ENCODE measurements at places on chromosomes 7 and 10. TPM values are rescaled to one million over a fixed set of nuclear protein-coding genes. Genes with fewer than 3 reads are reported as not detected.

GRCh38 chr7:46776790-46777189 is 805.1 kb downstream of the TNS3 start:
- no peak for DNase-seq

DNA sequence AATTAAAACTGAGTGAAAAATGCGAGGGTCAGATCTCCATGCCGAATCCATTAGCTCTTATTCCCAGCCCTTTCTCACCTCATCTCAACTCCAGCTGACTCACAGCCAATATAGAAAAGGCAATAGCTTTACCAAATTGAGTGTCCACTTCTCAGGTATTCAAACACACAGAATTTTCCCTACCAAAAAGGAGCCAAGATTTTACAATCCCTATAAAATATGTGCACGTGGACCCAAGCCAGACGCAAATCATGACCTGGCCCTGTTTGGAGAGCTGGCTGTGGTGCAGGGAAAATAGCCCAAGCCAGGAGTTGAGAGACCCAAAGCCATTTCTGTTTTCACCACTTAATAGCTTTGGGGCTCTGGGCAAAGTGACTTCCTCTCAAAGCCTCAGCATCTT is 379.7 kb upstream of the AUTS2 start:
- no peak for DNase-seq

- no peak for DNase-seq
Observed at GRCh38 chr7:137080516-137081203, 212.2 kb downstream of the CHRM2 start.

DNA sequence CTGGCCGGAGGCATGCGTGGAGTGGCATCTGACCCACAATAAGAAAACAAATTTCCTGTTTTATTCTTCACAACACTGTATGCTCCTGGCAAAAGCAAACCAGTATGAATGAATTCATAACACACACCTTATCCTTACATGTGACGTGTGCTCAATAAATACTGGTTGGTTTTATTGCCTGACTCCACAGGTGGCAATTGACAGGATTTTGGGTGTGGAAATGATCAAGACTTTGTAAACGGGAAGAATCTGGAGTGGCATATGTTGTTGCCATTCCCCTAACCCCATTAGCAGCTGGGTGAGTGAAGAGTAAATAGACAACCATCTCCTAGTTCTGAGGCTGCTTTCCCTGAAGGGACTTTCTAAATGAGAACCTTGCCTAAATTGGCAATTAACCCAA is 215.5 kb upstream of the AOAH start:
- no peak for DNase-seq

- DNase-seq, result no peak
Observed at GRCh38 chr10:60648761-60649160, 129.5 kb upstream of the CDK1 start.

Gene CCDC3
- 7.2 TPM for total RNA-seq

- DNase-seq, result no peak
Observed at GRCh38 chr7:82330706-82331215, 112.8 kb downstream of the CACNA2D1 start.

DNA sequence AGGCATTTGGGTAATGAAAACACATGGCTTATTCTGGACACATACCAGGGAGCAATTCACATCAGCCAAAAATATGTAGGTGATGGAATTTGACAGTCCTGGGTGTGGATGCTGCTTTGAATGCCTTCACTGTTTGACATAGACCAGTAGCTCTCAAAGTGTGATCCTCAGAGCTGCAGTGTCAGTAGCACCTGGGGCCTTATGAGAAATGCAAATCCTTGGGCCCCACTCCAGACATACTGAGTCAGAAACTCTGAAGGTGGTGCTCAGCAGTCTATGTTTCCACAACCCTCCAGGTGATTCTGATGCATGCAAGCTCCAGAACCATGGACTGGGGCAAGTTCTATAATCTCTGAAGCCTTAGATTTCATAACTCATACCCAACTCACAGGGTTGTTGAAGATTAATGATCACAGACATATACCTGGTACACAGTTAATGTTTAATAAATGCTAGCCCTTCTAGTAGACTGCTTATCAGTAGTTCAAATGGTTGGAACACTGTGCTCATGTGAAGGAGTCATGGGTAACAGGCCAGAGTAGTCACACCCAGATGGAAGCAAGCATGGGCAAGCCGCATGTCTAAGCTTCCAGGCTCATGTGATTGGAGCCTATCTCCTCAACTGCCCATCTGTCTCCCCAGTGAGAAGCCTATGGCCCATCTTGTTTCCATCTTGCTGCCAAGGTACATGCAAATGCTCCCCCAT is 715.7 kb downstream of the GRID1 start:
- DNase-seq, result no peak

- DNase-seq, result no peak
Observed at GRCh38 chr7:35261041-35261440, 7.1 kb upstream of the TBX20 start.

- no peak for DNase-seq
Observed at GRCh38 chr7:151814400-151815009, 62.4 kb downstream of the PRKAG2 start.

Gene MET
- total RNA-seq, result 11.3 TPM

- no peak for DNase-seq
Observed at GRCh38 chr10:97689559-97690020, 2.5 kb upstream of the AVPI1 start.

GRCh38 chr10:33310853-33311252 is 23.6 kb downstream of the NRP1 start:
- DNase-seq, result no peak

- no peak for DNase-seq
Observed at GRCh38 chr10:96034625-96035024, 8.8 kb upstream of the CCNJ start.

DNA sequence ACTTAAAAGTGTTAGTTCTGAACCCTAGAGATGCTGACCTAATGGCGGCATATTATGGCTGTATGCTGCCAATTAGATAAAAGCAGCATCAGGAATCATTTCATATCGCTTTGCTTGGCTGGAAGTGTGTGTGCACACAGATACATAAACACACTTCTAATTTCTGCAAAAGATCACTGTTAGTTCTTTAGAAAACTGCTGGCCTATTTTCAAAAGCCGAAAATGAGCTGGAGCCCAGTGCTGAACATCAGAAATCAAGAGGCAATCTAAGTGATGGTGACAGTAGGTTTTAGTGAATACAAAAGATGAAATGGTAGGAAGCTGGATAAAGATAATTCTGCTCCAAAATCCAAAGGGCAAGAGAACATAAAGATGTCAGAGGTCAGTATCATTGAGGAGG is 745.8 kb upstream of the LRRTM3 start:
- DNase-seq, result no peak

Gene APBB1IP
- total RNA-seq, result 17.5 TPM

Gene SLC18A3
- total RNA-seq, result not detected

- DNase-seq, result no peak
Observed at GRCh38 chr10:92696606-92697383, 7.0 kb downstream of the HHEX start.

- no peak for DNase-seq
Observed at GRCh38 chr10:82625512-82626189, 750.7 kb downstream of the NRG3 start.

DNA sequence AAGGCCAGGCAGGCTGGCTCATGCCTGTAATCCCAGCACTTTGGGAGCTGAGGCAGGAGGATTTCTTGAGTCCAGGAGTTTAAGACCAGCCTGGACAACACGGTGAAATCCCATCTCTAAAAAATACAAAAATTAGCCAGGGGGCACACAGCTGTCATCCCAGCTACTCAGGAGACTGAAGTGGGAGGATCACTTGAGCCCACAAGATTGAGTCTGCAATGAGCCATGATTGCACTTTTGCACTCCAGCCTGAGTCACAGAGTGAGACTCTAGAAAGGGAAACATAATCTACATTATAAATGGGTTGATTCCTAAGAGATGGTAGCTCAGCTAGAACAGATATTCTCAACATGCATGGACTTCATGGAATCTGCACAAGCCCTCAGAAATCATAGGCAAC is 6.3 kb upstream of the LIPF start:
- no peak for DNase-seq

- DNase-seq, result no peak
Observed at GRCh38 chr7:69722843-69723242, 124.6 kb downstream of the AUTS2 start.

DNA sequence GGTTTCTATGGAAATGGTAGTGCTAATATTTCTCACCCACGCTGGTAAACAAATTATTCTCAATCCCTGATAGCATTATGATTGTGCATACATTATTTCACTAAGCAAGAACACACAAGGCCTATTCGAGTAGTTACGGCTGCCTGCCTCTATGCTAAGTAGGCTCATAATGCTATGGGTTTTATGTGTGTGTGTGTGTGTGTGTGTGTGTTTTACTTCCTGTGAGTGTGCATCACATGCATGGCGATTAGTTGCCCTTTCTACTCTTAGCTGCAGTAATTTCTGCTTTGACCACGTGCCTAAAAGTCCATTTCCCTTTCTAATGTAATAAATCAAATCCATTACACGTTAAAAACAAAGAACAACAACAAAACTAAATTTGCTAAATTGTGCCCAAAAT is 117.0 kb downstream of the CHCHD3 start:
- DNase-seq, result no peak

All from heart left ventricle (tissue), 16 donors.